ENCODE measurements at places on chromosomes 2 and 18.

GRCh38 chr2:43349904-43350303, 123.5 kb upstream of the ZFP36L2 start:
- no peak for DNase-seq

GRCh38 chr18:24514439-24514838, 54.0 kb downstream of the HRH4 start:
- no peak for DNase-seq

DNA sequence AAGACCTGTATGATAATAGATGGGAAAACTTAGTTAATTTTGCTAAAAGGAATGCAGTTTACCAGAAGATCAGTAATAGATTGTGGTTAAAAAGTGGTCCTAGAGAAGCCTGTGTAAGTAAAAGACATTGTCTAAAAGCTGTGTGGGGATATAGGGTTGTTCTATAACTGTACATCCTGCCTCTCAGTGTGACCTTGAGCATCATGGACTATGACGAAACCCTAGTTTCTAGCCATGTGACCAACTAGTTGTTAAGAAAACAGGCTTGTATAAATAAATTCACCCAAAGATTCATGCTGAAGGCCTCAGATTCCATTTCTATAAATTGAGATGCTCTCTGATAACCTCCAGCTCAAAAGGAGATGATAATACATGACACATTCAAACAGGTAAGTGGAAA, 160.7 kb downstream of the IKZF2 start:
- no peak for DNase-seq

- no peak for DNase-seq
These were observed 183.8 kb downstream of the MYT1L start for GRCh38 chr2:2146969-2147900.

- DNase-seq = no peak
These were observed 215.6 kb downstream of the MTX2 start for GRCh38 chr2:176484838-176485237.

DNA sequence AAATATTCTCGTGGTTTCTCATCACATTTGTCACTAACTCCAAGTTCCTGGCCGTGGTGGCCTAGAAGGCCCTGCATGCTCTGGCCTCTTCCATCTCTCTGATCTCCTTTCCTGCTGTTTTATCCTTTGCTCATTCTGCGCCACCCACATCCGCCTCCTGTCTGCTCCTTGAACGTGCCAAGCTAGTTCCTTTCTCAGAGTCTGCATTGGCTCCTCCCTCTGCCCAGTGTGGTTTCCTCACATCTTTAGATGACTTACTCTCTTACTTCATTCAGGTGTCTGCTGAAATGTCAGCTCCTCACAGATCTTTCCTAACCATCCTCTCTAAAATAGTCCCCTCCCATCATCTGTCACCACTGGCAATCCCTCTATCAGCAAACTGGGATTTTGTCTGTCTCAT, 158.6 kb upstream of the RBMS1 start:
- DNase-seq = no peak

- DNase-seq = no peak
These were observed 149.7 kb upstream of the CAPN13 start for GRCh38 chr2:30956995-30957394.

DNA sequence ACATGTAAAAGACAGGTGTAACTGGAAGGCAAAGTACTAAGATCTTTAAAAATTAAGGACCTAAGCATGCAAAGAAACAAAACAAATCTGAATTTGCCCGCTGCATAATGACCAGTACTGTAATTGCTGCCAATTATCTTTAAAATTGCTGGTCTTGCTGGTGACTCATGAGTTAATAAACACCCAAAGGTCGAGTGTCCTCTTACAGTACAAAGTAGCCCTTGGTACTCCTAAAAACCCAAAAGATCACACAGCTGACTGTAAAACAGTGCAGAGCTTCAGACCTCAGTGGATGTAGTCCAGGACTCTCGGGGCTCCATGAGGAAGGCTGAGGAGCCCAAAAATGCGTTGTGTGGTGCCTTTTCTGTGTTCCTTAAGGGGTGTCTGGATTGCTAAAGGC, 308.7 kb downstream of the CNTNAP5 start:
- no peak for DNase-seq

DNA sequence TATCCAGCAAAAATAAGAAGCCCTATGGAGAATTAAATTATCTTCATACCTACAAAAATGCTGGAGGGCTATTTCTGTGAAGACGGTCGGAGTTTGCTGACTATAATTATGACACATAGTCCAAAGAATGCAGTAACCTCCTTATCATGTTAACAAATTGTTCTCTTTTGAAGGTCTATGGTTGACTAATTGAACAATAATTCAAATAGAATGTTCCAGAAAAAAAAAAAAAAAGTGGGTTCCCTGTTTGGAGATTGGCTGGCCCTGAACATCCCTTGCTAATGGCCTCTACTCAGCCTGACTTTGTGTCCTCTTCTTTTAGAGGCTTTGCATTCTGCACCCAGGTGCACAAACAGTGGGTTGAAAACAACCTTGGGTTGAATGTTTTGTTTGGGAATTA, 82.8 kb upstream of the CCBE1 start:
- DNase-seq = no peak

DNA sequence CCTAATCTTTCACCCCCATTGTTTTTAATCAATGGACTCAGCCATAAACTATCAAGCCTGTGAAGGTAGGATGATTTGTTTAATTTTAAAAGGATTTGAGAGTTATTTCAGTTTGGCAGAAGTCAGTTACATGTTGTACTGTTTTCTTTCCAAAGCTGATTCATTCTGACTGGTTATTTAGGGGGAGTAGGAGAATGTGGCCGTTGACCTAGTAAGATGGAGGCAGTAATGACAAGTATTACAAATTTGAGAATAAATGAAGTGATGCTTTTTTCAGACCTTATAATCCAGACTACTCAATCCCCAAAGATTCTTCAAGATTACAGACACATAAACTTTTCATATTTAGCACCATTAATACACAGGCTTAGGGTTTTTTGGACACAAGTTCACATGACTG, 4.3 kb downstream of the EPHA4 start:
- no peak for DNase-seq

DNA sequence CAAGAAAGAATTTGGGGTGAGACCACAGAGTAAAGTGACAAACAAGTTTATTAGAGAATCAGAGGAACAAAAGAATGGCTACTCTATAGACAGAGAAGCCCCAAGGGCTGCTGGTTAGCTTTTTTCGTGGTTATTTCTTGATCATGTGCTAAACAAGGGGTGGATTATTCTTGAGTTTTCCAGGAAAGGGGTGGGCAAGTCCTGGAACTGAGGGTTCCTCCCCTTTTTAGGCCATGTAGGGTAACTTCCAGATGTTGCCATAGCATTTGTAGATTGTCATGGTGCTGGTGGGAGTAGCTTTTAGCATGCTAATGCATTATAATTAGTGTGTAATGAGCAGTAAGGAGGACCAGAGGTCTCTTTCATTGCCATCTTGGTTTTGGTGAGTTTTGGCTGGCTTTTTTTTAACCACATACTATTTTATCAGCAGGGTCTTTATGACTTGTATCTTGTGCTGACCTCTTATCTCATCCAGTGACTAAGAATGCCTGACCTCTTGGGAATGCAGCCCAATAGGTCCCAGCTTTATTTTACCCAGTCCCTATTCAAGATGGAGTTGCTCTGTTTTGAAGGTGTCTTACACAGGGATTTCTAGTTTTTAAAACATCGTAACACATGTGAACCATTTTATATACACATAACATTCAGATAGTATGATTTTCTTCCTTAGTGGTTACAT, 77.8 kb downstream of the MYO1B start:
- no peak for DNase-seq

DNA sequence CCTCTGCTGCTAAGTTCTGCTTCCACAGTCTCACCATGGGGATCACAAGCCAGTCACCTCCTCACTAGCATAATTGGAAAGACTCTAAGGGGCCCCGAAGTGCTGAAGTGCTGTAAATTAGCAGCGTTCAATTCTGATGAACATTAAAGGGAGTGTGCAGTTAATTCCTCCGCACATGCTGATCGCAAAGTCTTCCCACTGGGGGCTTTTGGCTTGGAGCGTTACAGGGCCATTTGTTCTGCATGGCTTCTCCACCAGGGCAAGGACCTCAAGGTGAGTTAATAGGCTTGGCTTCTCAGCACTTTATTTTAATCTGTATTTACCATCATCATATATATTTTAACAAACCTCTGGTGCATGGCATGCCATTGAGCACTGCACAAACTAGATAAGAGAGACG, 216.3 kb upstream of the PARD3B start:
- DNase-seq = no peak

DNA sequence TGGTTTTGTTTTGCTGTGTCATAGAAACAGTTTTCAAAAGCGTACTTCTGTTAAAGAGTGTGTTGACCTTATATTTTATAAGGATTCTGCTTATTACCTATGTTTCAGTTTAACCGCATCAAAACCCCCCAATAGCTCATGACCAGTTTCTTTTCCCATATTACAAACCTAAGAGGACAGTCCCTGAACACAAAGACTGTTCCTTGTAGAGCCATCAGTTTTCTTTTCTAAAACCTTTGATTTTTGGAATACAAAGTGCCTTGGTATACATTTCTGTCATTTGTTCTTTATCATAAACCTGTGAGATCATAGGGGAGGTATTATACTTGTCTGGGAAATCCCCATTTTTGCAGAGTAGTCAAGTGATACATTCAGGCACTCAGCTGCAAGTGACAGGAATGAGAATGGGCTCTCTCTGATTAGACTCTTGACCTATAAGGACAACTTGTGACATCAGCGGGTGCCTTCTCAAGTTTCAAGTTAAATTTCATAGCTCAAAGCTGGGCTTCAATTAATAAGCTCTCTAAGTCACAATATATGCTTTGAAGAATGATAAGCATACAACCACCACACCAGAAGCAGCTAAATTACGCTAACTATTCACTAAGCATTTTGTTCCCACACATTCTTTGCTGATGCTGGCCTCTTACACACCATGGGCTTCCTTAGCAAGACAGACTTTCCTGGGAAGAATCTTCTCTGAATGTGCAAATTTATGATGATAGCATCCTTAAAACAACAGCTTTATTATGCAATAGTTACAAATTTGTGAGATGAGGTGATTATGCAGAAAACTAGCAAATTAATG, 97.5 kb upstream of the CD302 start:
- no peak for DNase-seq

DNA sequence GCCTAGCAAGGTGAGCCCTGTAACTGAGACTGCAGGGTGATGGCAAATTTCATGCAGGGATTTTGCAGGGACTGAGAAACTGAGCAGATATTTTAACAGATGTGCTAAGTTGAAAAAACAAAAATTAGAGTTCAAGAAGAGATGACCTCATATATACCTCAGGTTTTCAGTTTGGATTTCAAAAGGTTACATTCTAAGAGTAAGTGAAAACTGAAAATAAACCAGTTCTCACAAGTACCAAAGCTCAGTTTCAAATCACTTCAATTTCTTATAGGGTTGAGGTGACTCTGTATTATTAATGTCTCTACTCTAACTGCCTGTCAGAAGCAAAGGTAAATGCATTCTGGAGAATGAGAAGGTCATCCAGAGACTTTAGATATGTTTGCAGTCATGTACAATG, 237.4 kb upstream of the VRK2 start:
- DNase-seq = no peak

- no peak for DNase-seq
These were observed 244.3 kb downstream of the BABAM2 start for GRCh38 chr2:28134857-28135256.

DNA sequence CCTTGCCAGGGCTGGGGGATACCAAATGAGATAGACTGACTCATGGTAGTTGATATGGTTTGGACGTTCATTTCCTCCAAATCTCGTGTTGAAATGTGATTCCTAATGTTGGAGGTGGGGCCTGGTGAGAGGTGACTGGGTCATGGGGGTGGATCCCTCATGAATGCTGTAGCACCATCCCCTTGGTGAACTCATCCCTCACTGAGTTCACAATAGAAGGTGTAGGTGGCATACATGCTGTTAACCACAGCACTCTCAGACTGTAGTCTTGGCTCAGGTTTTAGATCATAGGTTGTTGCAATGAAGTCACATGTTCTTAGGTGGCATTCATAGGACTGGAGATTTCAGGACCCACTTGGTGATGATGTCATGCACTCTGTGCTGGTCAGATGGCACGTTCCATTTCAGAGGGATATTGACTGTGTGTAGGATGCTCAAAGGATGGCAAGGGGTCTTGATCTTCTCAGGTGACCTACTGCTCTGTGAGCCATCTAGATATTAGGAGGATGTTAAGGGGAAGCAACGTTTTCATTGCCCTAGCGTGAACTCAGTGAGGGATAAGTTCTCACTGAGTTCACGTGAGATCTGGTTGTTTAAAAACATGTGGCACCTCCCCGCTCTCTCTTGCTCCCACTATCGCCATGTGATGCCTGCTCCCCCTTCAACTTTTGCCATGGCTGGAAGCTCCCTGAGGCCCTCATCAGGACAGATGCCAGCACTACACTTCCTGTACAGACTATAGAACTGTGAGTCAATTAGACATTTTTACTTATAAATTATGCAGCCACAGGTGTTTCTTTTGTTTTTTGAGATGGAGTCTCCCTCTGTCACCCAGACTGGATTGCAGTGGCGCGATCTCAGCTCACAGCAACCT, 73.8 kb upstream of the ACAA2 start:
- DNase-seq = no peak

GRCh38 chr2:8312861-8313830, 368.7 kb upstream of the ID2 start:
- DNase-seq = no peak

GRCh38 chr2:234976479-234977227, 24.8 kb downstream of the SH3BP4 start:
- no peak for DNase-seq

- DNase-seq = no peak
These were observed 49.0 kb upstream of the MAP4K3 start for GRCh38 chr2:39486071-39486470.

- no peak for DNase-seq
These were observed 5.0 kb downstream of the NAB1 start for GRCh38 chr2:190653931-190654330.

DNA sequence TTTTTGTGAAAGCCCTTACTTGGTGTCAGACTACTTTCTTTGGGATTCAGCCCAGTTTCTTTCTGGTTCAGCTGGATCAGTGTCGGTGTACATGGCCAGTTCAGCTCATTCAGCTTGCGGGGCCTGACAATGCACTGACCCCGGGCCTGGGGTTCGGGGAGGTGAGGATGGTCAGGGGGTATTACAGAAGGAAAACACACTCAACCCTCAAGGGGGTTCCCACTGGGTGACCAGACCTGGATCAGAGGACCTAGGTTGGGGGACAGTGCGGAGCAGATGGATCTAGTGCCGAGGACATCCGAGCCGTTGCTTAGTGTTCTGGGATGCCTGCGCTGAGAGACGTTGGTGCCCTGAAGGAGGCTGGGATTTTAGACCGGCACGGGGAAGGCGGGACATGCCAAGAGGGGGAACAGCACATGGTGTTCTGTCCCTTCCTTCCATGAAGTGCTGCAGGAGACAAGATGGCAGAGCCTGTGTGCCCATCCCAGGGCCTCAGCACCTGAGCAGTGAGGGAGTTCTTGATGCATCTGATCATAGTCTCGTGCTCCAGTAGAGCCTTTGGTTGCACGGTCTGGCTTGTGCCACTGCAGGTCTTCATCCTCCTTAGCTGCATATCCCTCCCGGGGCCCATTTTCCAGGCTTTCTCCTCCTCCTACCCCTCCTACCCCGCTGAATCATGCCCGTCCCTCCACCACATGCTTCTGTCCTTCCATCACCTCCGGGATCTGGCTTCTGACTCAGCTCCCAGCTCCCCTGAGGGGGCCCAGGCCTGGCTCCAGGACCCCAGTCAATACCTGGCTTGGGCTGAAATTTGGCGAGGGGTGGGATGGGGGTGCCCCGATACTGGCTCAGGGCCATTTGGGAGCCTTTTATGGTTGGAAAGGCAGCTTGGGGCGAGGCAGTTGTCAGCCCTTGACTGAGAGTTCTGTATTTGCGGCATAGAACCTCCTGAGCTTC, 18.0 kb downstream of the SPEG start:
- no peak for DNase-seq

GRCh38 chr2:120227111-120227991, 4.2 kb upstream of the TMEM185B start:
- DNase-seq = no peak

Data from cortex of kidney (tissue), 1 donor.